Sigmoid colon (tissue), 7 donors: ENCODE measurements at places on chromosomes 2 and 18. TPM values are rescaled to one million over a fixed set of nuclear protein-coding genes. Genes with fewer than 3 reads are reported as not detected.

GRCh38 chr2:73109431-73110167 lies 3.1 kb downstream of the RAB11FIP5 start:
- no peak for DNase-seq

GRCh38 chr2:205161156-205161839 lies 521.0 kb upstream of the NRP2 start:
- DNase-seq: no peak

Gene PDE1A
- polyA plus RNA-seq: 0.69 TPM

Gene MYO7B
- 57.6 TPM for polyA plus RNA-seq

GRCh38 chr2:233385489-233386044 lies 31.3 kb downstream of the DGKD start:
- no peak for DNase-seq

Gene DOCK10
- polyA plus RNA-seq: 3.0 TPM

GRCh38 chr2:78993518-78994148 lies 31.9 kb upstream of the REG3G start:
- DNase-seq: no peak

DNA sequence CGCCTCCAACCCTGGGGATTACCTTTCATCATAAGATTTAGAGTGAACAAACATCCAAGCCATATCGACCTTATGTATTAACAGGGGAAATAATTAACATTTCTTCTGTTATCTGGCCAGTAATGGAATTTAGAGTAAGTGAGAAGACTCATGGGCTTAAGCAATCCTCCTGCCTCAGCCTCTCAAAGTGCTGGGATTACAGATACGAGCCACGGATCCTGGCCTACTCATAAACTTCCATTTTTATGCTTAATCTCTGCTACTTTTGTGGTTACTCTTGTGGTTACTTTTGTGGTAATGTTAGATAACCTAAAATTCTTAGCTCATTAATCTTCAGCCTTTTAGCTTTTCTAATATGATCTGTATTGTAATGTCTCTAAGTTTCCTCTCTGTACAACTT lies 159.3 kb upstream of the SLC8A1 start:
- no peak for DNase-seq
